ENCODE measurements at places on chromosomes 2 and 18.

DNA sequence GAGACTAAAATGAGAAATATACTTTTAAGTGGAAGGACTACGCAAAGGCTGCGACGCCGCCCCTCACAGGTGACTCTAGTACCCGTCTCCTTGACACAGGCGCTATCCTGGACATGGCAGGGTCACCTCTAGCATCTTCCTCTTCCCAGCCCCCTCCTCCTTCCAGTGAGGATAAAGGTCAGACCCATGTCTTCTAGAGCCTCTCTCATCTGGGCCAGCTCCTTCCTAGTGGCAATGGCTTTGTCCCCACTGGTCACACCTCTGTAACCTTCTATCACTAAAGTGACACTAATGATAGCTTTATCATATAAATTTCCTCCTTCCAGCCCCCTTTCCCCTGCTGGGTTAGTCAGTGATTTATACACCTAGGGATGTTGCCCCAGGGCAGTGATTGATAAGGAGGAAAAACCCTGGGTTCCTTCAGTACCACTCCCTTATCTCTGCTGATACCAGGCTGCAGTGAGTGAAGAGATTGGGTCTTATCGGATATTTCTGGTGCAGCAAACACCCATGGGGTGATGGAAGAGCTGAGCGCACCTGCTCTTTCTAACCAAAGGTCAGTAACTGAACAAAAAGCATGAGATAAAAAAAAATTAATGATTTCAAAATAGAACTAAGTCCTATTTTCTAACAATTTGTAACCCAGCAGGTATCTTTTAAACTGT lies 62.0 kb upstream of the FZD5 start:
- DNase-seq, result no peak

- no peak for DNase-seq
Observed at GRCh38 chr18:55386545-55386944, 201.4 kb downstream of the TCF4 start.

- DNase-seq, result no peak
Observed at GRCh38 chr2:26458365-26459042, 19.4 kb downstream of the OTOF start.

DNA sequence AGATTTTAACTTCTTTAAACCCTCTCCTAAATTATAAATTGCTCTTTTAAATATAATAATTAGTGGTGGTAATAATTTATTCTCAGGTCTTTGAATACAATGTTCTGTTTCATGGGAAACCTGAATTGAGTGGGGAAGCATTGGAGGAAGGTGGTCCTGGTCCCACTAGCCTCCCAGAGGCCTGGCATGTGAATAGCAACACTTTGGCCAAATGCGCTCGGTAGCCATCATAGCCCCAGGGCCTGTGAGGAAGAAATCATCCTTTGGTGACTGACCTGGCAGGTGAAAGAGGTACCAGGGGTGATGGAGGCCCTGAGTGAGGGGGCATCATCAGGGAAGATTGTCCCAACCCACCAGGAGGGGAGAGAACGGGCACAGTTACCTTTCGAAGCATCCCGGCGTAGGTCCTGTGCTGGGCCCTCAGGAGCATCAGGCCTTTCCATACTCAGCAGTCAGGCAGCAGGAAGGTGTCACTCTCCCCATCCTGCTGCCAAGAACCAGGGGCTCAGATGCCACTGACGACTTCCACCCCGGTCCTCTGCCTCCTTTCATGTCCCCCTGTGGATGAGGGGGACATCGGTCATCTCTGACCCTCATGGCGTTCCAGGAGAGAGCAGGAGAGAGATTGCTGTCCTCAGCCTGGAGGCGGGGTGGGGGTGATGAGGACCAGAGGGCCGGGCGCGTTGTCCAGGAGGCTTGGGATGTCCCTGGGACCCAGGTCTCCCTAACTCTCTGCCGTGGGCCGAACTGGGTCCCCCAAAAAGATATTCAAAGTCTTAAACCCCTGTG lies 78.6 kb upstream of the HPCAL1 start:
- no peak for DNase-seq

DNA sequence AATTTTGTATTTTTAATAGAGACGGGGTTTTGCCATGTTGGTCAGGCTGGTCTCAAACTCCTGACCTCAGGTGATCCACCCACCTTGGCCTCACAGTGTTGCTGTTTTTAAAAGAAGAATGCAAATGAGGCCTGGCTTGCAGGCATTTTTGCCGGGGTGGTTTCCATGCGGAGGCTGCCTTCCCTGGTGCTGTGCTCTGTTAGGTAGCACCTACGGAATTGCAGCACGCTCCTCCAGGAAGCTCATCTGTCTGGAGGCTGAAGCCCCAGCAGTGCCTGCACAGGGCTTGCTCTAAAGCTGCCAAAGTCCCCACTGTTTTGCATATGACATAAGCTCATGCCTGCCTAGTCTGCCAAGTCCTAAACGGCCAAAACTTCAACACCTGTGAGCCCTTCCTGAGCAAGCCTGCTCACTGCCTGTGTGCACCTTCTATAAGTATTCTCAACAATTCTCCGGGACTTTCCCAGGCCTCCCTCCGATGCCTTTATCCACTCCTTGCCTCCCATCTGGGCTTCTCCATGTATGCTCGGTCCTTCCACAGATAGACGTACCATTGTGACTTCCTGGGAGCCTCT lies 551.3 kb upstream of the RAB6C start:
- DNase-seq, result no peak

- no peak for DNase-seq
Observed at GRCh38 chr18:72867746-72868584, at the start of gene NETO1. TSS of gene NETO1 (minus strand) at chr18:72867987. CDS start at chr18:72867291, 696 bp downstream.

GRCh38 chr2:157473581-157473980 lies 29.7 kb upstream of the CYTIP start:
- no peak for DNase-seq

- no peak for DNase-seq
Observed at GRCh38 chr2:40204268-40204667, 247.6 kb downstream of the SLC8A1 start.

DNA sequence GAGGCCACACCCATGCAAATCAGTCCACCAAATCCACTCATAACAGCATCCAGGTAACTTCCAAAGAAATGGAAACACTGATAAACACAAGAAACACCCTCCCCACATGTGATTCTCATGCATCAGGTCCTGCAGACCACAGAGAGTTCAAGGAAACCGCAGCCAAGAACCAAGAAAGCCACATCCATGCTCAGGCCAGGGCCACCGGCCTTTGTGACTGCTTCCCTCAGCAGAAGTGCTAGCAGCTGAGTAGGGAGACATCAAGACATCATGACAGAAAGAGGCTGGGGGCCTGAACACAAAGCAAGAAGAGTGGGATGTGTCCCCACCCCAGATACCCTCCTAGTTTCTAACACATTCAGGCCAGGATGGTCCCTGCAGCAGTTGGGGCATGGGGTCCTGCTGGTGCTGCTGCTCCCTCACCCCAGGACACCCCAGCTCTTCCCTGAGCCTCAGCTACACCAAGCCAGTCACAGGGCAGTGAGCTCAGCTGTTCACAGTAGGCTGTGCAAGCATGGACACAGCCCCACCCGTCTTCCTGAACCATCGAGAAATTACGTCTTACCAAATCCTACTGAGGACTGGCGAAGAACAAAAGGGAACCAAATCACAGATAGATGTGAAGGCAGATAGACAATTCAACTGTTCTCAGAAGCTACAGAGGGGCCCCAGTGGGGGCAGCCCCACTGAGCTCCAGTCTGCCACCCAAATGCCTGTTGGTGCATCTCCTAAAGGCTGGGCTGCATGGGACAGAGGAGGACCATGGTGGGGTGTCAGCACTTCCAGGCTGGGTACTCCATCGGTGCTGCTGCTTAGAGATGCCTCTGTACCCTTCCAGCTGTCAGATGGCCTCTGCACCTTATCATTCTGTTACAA lies 60.9 kb downstream of the HDAC4 start:
- DNase-seq, result no peak

- DNase-seq, result no peak
Observed at GRCh38 chr18:76497021-76497420, 2.0 kb upstream of the ZNF516 start.
